ENCODE measurements at places on chromosomes 2 and 18. TPM values are rescaled to one million over a fixed set of nuclear protein-coding genes. Genes with fewer than 3 reads are reported as not detected.

DNA sequence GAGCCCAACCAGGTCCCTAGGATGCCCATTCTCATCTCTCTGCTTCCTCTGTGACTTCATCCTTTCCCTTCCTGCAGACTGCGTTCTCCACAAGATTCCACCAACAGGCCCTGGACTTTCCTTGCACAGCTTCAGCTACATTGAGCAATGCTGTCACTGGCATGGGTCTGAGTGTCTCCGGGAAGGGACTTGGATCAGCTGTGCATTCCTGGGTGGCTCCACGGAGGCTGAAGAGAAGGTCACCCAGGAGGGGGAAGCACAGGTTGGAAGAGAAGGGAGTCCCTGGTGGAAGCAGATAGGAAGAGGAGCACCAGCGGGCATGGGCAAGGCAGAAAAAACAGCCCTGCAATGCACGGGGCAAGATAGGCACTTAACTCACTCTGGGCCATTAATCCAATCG lies 140.5 kb downstream of the UXS1 start:
- H3K4me3 ChIP-seq: no peak overlapping the region
- no peaks in the 10 kb centered on the region for H3K27me3 ChIP-seq

MAIP1 gene
- 24.7 TPM for total RNA-seq

- peaks cover 4% of the 10 kb centered on the region for H3K27me3 ChIP-seq
- H3K4me1 ChIP-seq: no peaks in the 10 kb centered on the region
- H3K36me3 ChIP-seq: no peaks in the 10 kb centered on the region
- no peak overlapping the region for H3K4me3 ChIP-seq
- no peak overlapping the region for H3K27ac ChIP-seq
- DNase-seq: no peak
These were observed 47.0 kb upstream of the PARD3B start for GRCh38 chr2:204498291-204498690.

ERFE gene
- total RNA-seq: not detected

KCNG2 gene
- total RNA-seq: not detected

GRCh38 chr2:238131761-238132462 lies 6.6 kb upstream of the KLHL30 start:
- no peak overlapping the region for H3K27ac ChIP-seq
- no peak for DNase-seq
- H3K4me1 ChIP-seq: no peaks in the 10 kb centered on the region
- no peak overlapping the region for H3K4me3 ChIP-seq
- peaks cover 2% of the 10 kb centered on the region for H3K27me3 ChIP-seq
- no peaks in the 10 kb centered on the region for H3K36me3 ChIP-seq

- no peak overlapping the region for H3K4me3 ChIP-seq
- H3K27me3 ChIP-seq: peaks cover 3% of the 10 kb centered on the region
- H3K27ac ChIP-seq: no peak overlapping the region
- peaks cover 11% of the 10 kb centered on the region for H3K4me1 ChIP-seq
- no peak for DNase-seq
These were observed 72.1 kb downstream of the ASB1 start for GRCh38 chr2:238498691-238499295.

TM4SF20 gene
- total RNA-seq: not detected

VPS4B gene
- 60.7 TPM for total RNA-seq

DNA sequence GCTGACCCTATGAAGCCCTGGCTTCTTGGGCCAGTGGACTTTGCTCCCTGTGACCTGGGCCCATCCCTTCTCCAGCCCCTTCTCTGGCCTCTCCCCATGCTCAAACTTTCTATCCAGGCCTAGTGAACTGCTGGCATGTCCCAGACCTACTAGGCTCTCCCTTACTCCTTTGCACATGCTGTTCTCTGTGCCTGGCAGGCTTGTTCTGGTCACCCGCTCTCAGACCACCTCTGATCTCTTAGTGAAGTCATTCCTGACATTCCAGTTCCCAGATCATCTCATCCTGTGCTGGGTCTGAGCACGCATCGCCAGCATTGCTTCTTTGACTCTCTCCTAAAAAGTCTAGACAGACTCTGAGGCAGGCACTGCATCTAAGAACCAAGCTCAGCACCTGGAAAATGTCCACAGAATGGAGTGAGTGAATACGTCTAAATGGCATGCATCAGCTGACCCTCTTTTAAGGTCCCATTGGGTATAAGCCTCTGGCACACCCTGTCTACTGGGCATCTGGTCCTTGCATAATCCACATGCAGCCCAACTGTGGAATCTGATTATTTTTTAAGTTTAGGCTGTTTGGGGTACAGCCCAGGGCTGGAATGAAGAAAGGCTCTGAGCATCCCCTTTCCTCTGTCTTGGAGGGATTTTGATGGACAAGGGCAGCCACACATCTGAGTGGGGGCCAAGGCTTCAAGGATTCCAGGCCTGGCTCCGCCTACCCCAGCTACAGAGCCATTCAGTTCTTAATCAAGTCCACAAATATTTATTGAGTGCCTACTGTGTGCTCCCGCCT lies 130.6 kb upstream of the HAAO start:
- H3K27ac ChIP-seq: no peak overlapping the region
- peaks cover 3% of the 10 kb centered on the region for H3K27me3 ChIP-seq
- no peaks in the 10 kb centered on the region for H3K36me3 ChIP-seq
- no peaks in the 10 kb centered on the region for H3K4me1 ChIP-seq

- H3K4me1 ChIP-seq: no peaks in the 10 kb centered on the region
- no peak overlapping the region for H3K4me3 ChIP-seq
- no peak for DNase-seq
- H3K27me3 ChIP-seq: peaks cover 10% of the 10 kb centered on the region
- H3K27ac ChIP-seq: no peak overlapping the region
These were observed 143.5 kb upstream of the MSH6 start for GRCh38 chr2:47639467-47639866.

DNA sequence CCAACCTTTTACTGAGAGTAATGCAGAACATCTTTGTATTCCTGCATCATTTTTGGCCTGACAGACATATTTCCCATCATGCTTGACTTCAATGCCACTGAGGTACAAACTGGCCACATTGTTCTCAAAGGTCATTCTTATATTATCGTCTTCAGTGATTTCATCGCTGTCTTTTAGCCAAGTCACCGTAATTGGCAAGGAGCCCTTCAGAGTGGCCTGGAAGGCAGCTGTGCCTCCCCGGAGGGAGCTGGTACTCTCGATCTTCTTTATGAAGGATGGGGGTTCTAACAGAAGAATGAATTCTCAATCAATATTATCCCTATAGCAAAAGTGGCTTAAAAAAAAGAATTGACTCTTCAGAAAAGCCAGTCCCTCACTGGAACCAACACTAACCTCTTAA lies 75.9 kb downstream of the TTN start:
- H3K27ac ChIP-seq: no peak overlapping the region
- no peak overlapping the region for H3K4me3 ChIP-seq
- no peaks in the 10 kb centered on the region for H3K36me3 ChIP-seq
